A549 treated with CORT108297 at 1 μM for 4 hours (cell line): ENCODE measurements at places on chromosomes 13 and 19. TPM values are rescaled to one million over a fixed set of nuclear protein-coding genes. Genes with fewer than 3 reads are reported as not detected.

The SLC8A2 gene
- total RNA-seq = 0.25 to 0.36 TPM (median 0.32 TPM) in 5 replicates

The CCDC8 gene
- 0.02 TPM in 1 of 5 replicates, not detected in the others for total RNA-seq

The ZIC2 gene
- total RNA-seq = 6.9 to 10.6 TPM (median 9.4 TPM) in 5 replicates

The ADGRE2 gene
- 0.46 to 1.0 TPM (median 0.80 TPM) in 5 replicates for total RNA-seq

The ZNF345 gene
- 0.06 to 0.18 TPM (median 0.12 TPM) in 5 replicates for total RNA-seq

The PCDH17 gene
- 0.01 to 0.04 TPM (median 0.02 TPM) in 4 of 5 replicates, not detected in the other for total RNA-seq

The C19orf85 gene
- total RNA-seq = not detected in 5 replicates

The RFC3 gene
- 30.3 to 35.3 TPM (median 32.4 TPM) in 5 replicates for total RNA-seq

The PCDH20 gene
- total RNA-seq = not detected in 5 replicates

The COX6B2 gene
- total RNA-seq = 0.58 to 1.4 TPM (median 1.2 TPM) in 5 replicates
